ENCODE measurements at places on chromosomes 5 and 9.

- no peak for DNase-seq
Measured at GRCh38 chr5:164071671-164072070, 566.3 kb downstream of the MAT2B start.

- peak; percentile 25 for DNase-seq
Measured at GRCh38 chr9:70420441-70421271, 6.2 kb upstream of the KLF9 start.

DNA sequence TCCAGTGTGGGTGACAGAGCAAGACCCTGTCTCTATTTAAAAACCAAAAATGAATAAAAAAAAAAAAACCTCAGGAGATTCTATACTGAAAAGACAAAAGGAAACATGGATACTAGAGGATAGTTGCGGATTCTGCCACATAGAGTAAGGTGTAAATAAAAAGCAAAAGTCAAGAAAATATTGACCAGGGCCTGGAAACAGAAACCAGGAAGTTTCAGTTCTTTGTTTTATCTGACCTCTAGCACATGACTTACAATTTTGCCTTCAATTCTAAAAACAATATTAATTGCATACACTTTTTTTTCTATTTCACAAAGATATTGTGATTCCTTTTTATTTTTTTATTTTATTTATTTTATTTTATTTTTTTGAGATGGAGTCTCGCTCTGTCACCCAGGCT is 96.2 kb upstream of the NMUR2 start:
- no peak for DNase-seq

- no peak for DNase-seq
Measured at GRCh38 chr5:83972236-83972635, 251.6 kb upstream of the HAPLN1 start.

DNA sequence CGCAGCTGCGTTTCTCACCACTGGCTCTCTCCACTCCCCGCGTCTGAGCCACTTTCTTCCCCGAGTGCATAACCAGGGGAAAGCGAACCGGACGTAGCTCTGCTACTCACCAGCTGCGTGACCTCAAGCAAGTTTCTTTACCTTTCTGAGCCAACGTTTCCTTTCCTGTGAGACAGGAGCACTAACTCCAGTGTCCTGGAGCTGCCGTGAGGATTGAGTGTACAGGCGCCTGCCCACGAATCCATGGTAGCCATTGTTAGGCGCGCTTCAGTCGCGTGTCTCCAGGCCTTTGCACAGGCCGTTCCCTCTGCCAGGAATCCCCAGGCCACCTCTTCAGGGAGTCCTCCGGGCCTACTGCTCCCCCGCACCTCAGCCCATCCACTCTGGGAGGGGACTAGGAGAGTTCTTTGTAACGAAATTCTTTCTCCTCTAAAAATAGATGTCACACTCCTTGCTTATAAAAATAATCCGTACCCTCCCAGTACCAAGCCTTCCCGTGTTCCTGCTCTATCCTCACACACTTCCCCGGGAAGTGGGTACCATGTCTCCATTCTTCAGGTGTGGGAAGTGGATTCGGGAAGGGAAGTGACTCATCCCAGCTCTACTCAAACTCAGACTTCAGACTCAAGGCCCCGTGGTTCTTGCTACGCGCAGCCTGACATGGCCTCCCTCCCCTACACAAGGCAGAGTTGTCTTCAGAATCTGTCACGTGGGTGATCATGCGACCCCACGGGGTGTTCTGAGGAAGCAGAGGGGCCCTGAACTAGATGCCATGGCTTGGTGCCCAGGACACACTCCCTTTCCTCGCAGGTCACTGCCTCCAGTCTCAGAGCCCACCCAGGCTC is 16.1 kb upstream of the CRB2 start:
- no peak for DNase-seq

DNA sequence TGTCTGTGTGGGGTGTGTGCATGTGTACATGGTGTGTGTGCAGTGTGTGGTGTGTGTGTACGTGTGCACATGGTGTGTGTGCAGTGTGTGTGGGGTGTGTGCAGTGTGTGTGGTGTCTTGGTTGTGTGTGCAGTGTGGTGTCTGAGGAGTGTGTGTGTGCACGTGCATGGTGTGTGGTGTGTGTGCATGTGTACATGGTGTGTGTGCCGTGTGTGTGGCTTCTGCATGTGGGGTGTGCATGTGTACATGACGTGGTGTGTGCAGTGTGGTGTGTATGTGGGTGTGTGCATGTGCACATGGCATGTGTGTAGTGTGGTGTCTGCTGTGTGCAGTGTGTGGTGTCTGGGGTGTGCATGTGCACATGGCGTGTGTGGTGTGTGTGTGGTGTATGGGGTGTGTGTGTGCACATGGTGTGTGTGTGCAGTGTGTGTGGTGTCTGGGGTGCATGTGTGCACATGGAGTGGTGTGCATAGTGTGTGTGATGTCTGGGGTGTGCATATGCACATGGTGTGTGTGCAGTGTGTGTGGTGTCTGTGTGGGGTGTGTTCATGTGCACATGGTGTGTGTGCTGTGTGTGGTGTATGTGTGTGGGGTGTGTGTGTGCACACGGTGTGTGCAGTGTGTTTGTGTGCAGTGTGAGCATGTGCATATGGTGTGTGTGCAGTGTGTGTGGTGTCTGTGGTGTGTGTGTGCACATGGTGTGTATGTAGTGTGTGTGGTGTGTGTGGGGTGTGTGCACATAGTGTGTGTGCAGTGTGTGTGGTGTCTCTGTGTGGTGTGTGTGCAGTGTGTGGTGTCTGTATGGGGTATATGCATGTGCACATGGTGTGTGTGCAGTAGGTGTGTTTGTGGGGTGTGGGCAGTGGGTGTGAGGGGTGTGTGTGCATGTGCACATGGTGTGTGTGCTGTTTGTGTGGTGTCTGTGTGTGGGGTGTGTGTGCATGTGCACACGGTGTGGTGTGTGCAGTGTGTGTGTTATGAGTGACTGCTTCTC is 40.6 kb upstream of the ZNG1F start:
- no peak for DNase-seq

DNA sequence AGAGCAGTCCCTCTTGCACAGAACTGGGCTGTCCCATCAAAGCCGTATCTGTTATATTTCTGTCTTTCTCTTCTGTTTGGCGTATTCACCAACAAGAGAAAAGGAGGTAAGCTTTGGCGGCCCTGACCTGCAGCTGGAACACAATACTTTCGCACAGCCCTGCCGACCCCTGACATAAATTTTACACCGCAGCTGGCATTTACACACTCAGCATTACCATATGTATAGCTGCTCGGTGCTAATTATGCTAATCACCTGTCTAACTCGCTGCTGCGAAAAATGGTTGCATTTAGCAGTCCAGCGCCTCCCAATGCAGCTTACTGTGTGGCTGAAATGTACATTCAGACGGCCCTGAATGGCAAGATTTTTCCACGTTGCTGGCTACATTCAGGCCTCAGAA is 20.8 kb downstream of the PTCH1 start:
- no peak for DNase-seq

DNA sequence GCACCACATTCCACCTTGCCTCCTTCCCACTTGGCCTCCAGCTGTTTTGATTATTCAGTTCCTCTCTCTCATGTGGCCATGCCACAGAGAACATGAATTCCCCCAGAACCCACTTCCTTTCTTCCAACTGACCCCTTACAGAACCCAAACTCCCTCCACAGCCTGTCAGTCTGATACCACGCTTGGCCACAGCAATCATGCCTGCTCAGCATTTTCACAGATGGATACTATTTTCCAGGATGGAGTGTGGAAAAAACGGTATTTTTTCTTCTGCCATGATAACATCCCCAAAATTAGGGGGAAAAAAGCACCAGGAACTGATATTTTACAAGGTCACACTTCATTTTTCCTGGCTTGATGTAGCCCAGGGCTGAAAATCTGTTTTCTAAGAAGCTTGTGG is 34.9 kb upstream of the SLIT3 start:
- DNase-seq, result no peak

GRCh38 chr5:166436872-166437271 is 1854.6 kb upstream of the WWC1 start:
- DNase-seq, result no peak

DNA sequence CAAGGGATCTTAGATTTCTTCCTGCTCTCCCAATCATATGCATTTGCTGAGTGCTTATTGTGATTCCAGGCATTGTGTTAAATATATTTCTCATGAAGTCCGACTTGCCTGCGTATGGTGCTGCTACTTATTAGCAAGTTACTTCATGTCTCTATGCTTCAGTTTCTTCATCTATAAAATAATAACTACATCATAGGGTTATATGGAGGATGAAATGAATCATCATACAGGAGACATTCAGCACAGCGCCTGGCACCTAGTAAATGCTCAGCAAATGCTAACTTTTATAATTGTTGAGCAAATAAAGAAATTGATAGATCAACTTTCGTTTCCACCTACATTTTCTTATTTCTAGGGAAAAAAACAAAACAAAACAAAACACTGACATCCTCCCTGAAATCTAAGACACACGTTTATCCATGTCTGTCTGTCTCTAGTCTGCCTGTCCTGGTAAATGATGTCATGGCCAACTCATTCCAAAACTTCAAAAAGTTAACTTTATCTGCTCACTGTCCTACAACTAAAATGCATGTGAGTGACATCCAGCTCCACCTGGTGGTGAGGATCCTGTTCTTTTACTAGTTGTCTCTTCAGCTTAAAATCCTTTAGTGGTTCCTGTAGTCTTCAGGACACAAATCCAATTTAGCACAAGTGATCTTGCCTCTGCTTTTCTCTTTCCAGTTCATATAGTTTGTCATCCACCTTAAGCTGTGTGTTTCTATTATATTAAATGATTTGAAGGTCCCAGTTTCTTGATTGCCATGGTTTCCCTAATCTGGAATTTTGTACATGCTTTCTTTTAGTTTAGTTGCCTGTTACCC is 27.7 kb downstream of the PPP3R2 start:
- DNase-seq, result no peak

DNA sequence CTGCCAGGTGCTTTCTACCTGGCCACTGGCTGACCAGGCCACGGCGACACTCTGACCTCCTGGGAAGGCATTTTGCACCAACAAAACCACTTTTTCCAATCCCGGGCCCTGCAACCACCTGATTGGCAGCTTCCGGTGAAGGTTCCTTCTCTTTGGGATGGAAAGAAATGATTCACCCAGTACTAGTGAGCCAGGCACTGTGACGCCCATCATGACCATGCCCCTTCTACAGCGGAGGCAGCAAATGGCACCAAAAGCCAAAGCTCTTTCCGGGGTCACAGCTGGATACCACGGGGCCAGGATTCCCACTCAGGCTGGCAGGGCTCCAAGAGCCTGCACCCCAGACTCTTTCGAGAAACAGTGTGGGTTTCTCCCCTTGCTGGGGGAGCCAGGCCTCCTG is 4.7 kb downstream of the NOTCH1 start:
- no peak for DNase-seq

DNA sequence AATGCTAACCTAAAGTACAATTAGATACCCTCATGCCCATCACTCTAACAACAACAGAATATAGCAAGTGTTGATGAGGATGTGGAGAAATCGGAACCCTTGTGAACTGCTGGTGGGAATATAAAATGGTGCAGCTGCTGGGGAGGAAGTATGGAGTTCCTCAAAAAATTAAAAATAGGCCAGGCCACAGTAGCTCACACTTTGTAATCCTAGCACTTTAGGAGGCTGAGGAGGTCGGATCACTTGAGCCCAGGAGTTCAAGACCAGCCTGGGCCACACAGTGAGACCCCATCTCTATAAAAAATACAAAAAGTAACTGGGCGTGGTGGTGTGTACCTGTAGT is 18.0 kb upstream of the MRNIP start:
- DNase-seq, result no peak

GRCh38 chr5:6573651-6574101 is 59.2 kb downstream of the NSUN2 start:
- no peak for DNase-seq

GRCh38 chr5:107771926-107772325 is 101.2 kb upstream of the EFNA5 start:
- DNase-seq, result no peak

- no peak for DNase-seq
Measured at GRCh38 chr5:140627972-140628371, 5.0 kb downstream of the CD14 start.

DNA sequence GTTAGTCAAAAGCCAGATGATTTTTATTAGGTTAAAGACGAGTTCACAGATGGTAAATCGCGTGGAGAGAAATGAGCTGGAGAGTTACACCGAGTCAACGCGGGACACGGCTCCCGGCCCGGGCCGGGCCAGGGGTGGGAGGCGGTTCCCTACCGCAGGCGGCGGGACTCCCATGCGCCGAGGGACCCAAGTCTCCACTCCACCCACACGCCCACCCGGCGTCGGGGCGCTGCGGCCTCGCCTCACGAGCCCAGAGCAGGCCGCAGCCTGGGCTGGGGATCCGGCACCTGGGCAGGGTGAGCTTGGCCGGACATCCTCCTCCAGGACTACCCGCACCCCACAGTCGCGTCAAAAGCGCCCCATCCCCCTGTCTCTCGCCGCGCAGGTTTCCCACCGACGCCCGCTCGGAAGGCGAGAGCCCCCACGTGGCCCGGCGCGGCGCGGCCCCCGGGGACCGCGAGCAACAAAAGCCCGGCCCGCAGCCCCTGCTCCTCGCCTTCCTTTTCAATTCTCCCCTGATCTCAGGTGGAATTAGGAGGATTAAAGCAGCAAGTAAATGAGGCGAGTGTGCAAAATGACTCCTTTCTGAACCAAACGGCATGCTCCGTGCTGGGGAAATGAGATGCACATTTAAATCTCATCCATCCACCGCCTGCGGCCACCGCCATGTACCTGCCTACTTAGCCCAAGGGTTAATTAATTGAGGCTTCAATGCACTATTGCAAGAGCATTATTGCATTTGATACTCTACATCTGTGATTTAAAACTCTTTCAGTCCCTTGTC is 196.5 kb upstream of the TBCA start:
- DNase-seq, result no peak

DNA sequence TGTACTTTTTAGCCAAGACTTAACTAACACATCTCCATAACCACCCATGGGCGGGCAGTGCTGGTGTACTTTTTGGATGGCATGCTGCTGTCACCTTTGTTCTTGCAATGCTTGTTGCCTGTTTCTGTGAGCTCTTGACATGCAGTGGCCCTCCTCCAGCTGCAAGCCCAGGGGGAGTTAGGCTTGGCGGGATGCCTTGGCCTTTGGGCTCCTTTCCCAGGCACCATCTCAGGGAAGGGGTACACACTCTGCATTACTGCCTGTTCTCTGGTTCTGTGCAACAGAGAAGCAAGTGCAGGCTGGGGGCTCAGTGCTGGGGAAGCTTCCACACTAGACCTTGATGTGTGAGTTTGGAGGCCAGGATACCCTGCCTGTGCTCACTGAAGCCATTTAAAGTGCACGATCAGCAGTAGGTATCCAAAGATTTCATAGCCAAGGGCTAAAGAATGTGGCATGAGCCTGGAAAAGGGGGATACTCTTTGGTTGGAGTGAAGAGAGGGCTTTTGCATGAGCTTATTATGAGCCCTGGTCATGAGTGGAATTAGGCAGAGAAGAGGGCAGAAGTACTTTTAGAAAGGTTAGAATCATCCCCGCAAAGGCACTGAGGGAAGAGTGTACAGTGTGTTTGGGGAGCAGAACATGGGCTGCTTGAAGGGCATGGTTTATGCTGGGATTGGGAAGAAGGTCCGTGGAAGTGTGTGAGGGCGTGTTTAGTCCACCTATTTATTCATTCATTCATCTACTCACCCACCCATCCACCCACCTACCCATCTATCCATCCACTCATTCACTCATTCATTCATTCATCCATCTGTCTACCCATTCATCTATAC is 22.5 kb downstream of the PSAT1 start:
- no peak for DNase-seq

All from effector CD4-positive, alpha-beta T cell (primary cell).